SJCRH30 (cell line): ENCODE measurements at places on chromosomes 1 and 21.

DNA sequence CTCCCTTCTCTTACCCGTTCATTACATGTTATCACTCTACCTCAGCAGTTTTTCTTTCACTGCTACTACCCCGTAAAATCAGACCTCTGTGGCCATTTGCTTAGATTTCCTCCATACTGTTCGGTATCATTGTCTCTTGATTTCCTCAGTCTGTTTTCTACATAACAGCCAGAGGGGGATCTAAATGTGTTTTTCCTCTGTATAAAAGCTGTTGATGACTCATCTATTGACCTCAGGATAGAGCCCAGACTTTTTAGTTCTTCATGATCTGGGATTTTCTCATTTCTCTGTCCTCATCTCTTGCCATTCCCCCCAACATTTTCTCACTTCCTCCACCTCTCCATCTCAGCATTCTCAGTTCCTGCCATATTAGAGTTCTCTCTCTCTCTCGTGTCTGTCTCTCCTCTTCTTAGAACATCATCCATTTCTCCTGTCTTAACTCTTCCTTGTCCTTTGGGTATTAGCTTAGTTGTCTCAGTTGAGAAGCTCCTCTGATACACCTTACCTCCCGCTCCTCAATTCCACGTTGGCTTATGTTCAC is 10.5 kb downstream of the OTUD3 start:
- no peak for DNase-seq

DNA sequence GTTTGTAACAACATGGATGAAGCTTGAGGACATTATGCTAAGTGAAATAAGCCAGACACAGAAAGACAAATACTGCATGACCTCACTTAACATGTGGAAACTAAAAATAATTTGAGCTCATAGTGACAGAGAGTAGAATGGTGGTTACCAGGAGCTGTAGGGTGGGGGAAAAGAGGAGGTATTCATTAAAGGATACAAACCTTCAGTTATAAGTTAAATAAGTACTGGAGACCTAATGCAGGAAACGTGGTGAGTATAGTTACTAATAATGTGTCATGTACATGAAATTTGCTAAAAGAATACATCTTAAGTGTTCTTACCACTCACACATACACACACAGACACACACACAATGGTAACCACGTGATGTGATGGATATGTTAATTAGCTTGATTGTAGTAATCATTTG is 86.7 kb downstream of the NGF start:
- DNase-seq = no peak

DNA sequence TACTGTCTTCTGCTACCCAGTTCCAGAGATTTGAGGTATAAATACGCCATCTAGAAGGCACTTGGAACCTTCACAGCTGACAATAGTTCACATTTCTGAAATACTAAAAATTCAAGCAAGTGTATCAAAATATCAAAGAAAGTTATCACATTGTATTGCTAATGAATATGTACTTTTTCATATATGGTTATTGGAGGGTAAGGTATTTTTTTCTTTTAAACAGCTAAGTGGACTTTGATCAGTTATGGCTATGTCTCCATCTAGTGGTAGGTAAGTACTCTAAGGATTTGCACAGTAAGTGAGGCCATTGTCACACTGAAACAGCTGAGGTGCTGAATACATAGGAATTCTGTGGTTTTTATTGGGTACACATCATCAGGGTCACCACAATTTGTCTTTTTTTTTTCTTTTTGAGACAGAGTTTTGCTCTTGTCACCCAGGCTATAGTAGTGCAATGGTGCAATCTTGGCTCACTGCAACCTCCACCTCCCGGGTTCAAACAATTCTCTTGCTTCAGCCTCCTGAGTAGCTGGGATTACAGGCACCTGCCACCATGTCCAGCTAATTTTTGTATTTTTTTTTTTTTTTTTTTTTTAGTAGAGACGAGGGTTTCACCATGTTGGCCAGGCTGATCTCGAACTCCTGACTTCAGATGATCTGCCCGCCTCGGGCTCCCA is 49.1 kb upstream of the CR2 start:
- DNase-seq = peak; percentile 28

- DNase-seq = no peak
Observed at GRCh38 chr1:19619697-19620384, 24.3 kb upstream of the NBL1 start.

DNA sequence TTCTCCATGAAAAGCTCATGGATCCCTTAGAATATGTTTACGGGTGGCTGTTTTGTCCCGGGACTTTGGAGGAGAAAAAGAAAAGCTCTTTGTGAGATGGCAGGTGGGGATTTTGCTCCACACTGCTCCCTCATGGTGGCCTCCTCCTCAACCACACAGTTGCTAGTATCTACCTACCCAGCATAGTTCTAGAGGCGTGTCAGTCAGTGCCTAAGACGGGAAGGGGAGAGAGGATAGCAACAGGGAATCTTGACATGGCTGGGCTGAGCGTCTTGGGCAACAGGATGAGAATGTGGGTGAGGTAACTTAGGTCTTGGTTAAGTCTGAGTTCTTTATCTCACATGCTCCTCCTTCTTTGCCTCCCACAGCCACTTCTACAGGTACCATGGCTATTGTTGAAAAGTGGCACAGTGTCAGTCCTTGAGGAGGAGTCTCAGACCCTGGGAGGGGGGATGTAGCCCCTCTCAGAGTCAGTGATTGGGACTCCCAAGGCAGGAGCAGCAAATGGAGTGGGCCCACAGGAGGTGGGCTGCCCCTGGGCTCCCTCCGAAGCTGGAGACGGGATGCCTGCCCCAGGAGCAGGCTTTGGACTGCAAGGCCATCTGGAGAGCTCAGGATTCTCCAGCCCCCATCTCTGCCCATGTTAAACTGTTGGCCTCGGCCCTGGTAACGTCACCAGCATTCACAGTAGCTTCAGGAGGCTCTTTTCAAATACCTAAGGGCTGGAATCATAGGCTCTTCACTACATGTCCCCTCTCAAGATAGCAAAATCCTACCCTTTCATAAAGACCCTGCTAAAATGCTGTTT is 75.4 kb downstream of the TENT5C start:
- DNase-seq = no peak

DNA sequence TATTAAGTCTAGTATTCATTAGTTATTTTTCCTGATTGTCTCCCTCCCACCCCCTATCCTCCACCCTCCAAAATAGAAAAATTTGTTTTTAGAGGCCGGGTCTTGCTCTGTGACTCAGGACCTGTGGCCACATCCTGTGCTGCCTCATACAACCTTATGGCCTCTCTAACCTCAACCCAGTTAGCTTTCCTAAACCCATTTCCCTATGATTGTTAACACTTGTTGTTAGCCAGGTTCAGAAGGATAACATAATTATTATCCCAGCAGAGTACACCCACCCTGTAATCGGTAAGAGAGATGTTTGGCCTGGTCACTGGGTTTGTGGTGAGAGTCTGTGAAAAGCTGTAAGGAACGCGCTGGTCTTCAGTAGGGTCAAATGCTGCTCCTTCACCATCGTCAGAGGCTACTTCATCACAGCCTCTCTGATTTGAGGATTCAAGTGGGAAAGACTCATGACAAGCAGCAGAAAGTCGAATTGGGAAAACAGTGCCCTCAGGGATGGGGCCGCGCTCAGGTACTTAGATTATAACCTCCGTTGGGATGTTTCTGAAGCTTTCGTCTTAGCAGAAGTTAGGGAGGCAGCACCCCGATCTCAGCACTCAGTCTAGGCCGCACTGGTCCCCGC is 35.9 kb upstream of the HMGN1 start:
- no peak for DNase-seq

GRCh38 chr1:237005674-237006073 is 1.4 kb upstream of the MT1HL1 start:
- no peak for DNase-seq

DNA sequence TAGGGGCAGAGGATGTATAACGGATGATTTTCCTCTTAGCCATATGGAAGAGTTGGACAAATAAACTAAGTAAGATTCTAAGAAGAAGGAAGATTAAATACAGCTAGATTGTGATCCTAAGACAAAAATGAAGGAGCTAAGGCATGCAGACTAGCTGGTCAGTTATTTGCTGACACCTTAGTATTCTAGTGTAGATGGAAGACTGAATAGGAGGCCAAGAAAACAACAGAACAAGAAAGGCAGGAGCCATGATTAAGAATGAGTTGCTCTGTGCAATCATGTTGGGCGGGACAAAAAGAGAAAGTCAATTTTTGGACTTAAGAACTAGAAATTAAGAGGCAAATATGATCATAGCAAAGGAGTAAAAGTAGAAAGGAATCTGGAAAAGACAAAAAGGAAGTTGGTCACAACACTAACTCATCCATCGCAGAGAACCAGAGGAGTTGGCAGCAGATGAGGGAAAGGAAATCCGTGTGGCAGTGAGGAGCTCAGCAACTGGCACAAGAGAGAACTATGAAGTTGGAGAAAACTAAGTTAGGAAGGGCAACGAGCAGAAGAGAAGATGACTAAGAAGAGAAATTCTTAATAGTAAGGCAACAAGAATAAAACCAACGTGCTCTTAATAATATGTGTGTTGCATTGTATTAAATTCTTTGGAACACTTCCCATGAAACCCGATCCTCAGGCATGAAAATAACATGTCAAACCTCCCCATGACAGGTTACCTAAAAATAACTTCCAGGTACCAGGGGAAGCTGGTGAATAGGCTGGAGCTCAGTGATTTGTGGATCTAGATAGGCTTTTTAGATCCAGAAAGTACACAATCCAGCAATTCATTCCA is 234.4 kb downstream of the LTN1 start:
- DNase-seq = no peak

- no peak for DNase-seq
Observed at GRCh38 chr1:19033515-19033839, 77.0 kb upstream of the IFFO2 start.

- DNase-seq = peak; percentile 94
Observed at GRCh38 chr1:227447531-227447990, 115.8 kb upstream of the ZNF678 start.

GRCh38 chr1:104648269-104648691 is 898.6 kb downstream of the AMY1C start:
- peak; percentile 5 for DNase-seq

GRCh38 chr1:65230731-65231481 is 78.4 kb upstream of the DNAJC6 start:
- no peak for DNase-seq

DNA sequence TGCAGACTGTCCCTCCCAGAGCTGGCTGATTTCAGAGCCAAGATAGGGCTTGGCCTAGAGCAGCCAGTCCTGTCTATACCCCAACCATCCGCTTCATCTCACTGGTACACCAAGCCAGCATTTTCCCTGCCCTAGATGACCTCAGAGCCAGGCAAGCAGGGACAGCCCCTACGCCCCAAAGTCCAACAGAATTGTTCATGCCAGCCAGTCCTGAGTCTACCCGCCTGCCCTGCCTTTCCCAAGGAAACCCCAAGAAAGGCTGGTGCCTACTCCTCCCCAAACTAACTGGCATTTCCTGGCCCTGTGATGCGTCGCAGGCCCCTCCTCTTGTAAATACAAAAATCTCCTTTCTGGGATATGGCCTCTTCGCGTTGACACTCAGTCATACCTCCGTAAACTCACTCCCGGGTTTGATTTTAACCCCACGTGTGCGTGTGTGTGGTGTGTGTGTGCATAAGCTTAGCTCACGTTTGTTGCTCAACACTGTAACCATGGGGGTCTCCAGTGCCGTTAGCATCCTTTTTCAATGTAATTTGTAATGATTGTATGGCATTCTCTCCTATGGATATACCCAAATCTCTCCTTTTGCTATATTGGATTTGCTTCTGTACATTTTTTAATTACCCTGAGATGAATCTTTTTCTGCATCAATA is 75.3 kb downstream of the SIK1 start:
- DNase-seq = no peak

DNA sequence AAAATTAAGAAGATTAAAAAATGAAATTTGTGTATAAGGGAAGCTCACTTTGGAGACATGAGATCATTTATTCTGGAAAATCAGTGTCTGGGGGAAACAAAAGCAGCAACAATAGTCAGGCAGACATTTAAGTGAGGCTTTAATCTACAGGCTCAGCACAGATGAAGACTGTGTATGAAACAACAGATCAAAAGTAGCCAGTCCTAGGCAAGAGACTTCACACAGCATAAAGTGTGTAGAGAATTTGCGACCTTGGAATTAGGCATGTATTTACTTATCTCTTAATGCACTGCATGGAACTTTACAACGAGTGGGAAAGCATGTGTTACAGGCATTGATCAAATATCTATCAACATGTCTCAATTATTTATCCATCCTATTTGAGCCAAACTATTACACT is 1099.9 kb downstream of the PLA2G4A start:
- DNase-seq = no peak

- no peak for DNase-seq
Observed at GRCh38 chr1:178521241-178521640, 8.3 kb downstream of the TEX35 start.

- DNase-seq = no peak
Observed at GRCh38 chr1:57908147-57908890, 484.5 kb upstream of the DAB1 start.

DNA sequence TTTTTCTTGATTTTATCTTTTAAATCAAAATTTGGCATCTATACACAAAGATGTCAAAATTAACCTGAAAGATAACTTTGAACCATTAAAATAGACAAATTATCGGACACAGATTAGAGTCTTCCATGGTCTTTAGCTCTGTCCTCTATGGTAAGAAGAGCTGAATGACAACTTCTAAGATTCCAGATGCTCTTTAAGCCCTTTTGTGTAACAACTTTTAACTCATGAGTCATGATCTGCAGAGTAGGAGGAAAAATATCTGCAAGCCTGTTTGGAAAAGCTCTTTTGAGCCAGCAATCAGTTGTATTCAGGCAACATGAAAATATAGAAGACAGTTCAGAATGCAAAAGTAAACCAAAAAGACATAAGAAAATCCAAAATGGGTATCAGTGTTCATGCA is 37.8 kb downstream of the TTC13 start:
- DNase-seq = no peak

GRCh38 chr1:29682919-29683295 is 446.6 kb downstream of the PTPRU start:
- DNase-seq = peak; percentile 37

DNA sequence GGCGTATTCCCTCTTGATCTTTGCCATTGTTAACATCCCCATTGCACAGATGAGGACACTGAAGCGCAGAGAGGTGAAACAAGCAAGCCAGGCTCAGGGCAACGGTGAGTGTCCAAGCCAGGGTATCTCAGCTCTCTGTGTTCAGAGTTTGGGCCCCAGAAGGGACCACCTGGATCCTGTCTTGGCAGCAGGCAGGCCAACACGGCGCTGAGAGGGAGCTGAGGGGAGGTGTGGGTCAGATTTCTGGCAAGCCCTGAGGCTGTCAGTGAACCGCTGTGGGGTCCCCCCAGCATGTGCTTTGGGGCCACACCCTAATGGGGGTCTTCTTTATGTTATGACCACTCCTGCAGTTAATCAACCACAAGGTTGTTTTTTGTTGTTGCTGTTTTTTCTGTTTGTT is 23.1 kb downstream of the NEK2 start:
- no peak for DNase-seq

- no peak for DNase-seq
Observed at GRCh38 chr1:153908071-153908470, 14.7 kb downstream of the GATAD2B start.

DNA sequence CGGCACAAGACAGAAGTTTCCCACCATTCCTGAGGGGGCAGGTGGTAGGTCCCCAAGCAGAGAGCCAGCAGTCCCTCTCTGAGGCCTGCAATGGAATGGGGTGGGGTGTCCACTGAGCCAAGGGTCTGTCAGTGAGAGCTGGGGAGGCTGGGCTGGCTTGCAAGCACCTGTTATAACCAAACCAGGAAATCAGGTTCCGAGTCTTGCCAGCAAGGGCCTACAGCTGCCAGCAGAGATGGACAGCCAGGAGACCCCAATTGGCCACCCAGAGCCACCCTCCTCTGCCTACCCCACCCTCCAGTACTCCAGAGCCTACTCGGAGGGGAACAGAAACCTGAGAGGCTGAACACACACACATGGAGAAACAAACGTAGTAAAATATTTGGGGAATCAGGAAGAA is 32.2 kb downstream of the PSEN2 start:
- no peak for DNase-seq
